ENCODE measurements at places on chromosomes 4 and X.

DNA sequence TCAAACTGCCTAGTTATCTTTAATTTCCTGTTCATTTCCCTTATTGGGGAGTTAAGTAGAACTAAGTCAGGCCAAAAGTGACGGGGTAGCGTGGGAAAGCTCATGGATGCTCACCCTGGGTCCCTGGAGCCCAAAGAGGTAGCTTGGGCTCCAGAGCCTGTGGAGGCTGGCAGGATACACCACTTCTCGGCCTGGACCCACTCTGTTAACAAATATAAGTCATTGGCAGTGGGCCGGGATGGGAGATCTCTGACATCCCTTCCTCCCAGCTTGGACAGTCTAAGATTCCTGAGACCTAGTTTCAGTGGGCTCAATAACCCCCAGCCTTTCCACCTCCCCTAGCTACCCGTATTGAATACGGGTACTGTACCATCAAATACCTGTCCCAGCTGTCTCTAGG lies 106.1 kb downstream of the EFNB1 start:
- no peak for DNase-seq

GRCh38 chrX:10545882-10546281 lies 74.5 kb downstream of the MID1 start:
- no peak for DNase-seq

- DNase-seq = no peak
Observed at GRCh38 chr4:34365946-34366345, 1878.4 kb downstream of the ARAP2 start.

DNA sequence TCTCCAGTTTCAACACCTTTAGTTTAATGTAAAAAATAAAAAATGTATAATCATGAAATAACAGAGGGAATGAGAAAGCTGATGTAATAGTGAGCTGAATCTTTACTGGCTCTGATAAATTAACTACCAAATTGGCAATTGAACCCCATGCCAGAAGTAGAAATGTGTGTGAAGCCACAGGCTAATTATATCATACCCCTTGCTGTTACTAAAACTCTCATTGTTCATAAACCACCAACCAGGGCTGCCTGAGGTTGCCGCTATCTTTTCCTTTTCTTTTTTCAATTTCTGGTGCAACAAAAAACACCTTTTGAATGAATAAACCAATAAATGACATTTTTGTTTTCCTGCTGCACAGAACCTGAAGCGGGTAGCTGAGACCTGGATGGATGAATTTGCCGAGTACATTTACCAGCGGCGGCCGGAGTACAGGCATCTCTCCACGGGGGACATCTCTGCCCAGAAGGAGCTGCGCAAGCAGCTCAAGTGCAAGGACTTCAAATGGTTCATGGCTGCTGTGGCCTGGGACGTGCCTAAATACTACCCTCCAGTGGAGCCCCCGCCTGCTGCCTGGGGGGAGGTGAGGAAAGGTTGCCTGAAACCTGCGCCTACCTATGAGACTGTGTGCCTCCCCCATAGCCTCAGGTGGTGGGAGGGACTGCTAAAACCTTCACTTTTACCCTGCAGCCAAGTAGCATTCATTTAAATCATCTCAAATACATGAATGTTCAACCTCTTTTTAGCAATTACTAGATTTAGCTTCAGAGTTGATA lies 216.7 kb upstream of the GALNT7 start:
- no peak for DNase-seq

DNA sequence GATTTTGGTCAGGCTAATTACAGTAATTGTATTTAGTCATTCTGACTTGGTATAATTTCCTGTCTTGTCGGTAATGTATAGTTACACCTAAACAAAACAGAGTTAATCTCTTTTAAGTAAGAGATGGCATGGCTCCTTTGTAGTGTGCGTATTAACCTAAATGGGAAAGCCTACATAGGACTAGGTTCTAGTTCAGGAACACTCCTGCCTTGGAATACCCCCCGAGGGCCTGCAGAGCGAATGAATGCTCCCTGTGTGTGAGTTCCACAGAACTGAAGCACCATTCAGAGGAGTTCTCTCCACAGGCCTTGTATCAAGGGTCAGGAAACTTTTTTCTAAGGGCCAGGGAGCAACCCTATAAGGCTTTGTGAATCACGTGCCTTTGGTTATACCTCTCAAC lies 44.9 kb upstream of the STIM2 start:
- no peak for DNase-seq

- no peak for DNase-seq
Observed at GRCh38 chr4:60683357-60683756, 516.8 kb upstream of the ADGRL3 start.

GRCh38 chrX:114976292-114976691 lies 41.1 kb downstream of the IL13RA2 start:
- DNase-seq = no peak

GRCh38 chrX:147894366-147894963 lies 17.3 kb upstream of the FMR1 start:
- DNase-seq = peak; percentile 42

DNA sequence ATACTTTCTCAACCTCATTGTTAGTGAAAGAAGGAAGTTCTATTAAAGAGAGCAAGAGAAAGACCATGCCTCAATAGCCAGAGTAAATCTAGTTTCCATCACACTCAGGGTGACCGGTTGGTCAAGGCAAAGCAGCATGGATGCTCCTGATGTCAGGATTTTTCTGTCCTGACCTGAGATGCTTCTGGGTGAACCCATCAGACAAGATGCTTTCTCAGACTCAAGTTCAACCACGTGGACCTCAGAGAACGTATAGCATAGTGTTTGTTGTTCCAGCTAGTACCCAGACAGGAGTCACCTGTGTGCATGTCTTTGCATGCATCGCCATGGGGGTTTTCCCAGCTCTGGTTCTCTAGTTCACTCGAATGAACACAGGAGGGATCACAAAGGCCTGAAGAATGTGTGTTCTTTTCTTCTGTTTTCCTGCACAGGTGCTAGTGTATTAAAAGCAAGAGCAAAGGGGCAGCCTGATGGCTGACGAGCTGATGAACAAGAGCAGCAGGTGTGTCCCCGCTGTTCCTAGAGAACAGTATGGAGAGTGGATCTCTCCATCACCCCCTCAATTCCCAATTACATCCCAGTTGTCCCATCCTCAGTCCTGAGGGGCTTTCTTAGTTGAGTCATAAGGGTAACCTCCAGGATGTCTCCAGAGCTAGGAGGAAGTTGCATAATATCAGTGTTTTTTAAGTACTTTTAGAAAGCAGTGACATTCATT lies 110.5 kb upstream of the ENPP6 start:
- no peak for DNase-seq

DNA sequence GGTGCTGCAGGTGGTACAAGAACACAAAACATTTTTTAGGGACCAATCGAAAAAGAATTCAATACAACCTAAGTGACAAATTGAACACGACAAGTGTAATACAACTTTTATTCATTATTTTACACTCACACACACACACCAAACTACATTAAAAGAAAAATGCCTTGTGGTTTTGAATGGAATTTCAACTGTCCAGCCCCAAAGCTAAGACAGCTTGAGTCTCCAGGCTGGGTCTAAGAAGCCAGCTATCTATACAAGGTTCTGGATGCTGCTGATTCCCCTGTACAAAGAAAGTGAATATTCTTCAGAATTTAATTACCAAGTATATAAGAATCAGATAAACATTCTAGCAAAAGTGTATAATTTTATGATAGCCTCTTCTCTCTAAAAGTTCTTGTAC lies 118.2 kb downstream of the PPP3CA start:
- DNase-seq = no peak

DNA sequence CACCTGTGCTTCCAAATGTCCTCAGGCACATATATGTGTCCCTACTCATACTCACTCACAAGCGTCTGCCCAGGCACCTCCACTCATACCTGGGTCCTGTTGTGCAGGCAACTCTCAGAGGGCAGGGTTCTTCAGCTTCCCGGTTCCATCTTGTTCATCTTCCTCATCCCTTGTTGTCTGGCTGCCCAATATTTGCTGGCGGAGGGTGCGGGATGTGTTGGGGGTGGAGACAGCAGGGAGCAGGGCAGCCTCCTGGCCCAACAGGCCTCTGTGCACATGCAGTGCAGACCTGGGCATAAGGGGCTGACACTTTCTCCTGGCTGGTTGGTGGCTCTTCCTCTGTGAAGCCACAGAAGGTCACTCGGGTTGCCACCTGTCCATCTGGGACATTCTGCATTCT lies 32.1 kb downstream of the NBDY start:
- DNase-seq = no peak

DNA sequence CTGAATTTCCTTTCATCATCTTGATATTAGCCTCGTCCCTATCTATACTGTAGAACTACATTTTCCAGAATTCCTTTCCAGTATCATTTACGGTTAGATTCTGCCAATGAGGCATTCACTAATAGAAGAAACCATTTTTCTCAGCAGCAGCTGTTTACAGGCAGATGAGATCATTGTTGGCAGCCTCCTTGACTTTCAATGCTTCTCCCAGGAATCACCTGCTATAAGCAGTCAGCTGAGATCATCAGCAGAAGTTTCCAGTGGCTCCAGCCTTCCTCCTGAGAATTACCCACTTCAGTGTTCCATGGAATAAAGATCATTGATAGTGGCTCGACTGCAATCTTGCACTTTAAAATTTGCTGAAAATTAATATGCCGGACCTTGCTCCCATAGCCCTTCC lies 157.3 kb upstream of the TET2 start:
- DNase-seq = no peak

DNA sequence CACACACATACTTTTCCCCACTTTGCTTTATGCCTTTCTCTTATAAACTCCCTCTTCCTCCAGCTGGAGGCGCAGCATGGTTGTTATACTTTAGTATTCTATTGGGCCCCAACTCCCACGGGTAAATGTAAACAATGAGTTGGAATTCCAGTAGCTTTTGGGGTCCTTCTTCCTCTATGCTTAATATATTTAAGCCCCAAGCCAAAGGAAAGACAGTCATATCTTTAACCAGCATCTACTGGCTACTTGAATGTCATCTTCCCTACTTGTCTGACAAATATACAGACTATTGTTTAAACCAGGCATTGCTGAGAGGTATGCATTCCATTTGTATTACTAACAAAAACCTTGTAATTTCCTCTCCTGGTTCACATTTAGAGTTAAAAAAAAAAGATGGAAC lies 72.9 kb downstream of the WDR19 start:
- no peak for DNase-seq

DNA sequence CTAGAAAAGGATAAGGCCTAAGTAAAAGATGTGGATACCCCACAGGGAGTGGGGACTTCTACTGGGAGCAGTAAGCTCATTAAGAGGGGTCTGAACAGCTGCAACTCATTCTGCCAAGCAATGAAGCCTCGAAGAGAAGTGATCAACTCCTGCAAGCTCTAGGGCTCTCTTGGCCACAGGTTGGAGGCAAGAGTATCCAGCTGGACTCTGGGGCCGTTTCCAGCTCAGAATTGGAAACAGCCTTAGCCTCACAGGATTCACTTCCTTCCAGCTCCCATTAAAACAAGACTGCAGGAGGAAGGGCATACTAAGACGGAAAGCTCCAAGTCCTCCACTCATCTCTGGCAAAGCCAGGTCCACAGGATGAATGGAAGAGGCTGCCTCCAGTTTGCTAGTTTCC lies 126.3 kb downstream of the ATG4A start:
- no peak for DNase-seq

DNA sequence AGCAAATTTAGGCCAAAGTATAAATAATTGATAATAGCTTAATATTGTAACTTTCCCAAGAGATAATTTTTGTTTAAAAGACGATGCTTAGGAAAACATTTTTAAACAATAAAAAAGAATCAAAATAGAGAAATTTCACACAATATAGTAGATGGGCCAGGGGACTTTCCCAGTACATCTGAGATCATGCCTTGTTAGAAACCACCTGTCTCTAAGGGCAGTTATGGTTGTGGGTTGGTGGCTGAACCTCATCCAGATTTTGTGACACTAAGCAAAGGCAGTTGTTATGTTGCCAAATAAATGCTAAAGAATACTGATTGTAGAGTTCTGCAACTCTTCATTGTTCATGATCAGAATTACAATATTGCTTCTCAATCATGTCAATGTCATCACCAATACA lies 270.6 kb downstream of the BANK1 start:
- no peak for DNase-seq

DNA sequence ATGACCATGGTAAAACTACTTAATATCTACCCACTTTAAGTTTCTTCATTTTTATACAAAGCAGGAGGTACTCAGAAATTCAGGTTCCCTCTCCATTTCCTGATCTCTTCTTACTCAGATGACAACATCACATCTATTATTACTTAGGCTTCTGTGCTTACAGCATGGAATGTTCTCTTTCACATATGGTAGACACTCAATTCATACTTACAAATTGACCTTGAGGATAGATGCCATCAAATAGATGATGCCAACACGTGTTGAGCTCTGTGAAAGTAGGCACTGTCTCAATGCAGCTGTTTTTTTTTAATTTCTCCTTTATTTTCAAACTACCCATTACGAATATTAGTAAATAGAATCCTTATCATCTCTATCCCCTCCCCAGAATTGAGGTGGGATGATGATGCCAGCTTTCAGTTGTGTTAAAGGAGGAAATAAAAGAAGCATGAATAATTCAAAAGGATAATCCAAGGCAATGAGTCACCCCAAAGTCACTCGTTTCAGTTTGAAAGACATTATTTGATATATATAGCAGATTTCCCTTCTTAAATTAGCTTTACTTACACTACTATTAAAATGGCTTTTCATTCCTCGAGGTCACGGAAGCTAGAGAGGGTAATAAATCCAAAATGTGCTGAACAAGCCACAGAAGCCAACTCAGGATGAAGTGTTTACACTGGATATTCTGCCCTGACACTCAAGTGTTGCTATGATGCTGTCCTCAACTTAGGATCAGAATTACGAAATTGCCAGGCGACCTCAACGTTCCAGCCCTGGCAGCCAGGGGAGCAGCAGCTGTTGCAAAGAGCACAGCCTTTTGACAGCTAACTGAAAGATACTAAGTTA lies 124.2 kb upstream of the EOLA2 start:
- no peak for DNase-seq

DNA sequence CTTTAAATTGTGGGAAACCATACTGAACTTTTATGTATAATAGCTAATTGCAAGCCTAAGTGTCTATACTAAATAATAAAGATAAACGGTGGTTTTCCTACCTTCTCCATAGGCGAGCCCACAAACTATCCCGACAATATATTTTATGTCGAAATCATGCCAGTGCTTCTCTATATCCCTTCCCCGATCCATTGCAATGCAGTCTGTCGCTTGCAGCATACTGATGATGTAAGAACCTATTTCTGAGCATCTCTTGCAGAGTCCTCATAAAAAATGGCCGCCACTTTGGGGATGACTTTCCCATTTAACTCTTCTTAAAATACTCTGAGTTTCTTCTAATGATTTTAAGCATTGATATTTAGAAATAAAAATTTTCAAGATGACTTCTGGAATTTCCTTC lies 58.1 kb upstream of the TLR3 start:
- no peak for DNase-seq

DNA sequence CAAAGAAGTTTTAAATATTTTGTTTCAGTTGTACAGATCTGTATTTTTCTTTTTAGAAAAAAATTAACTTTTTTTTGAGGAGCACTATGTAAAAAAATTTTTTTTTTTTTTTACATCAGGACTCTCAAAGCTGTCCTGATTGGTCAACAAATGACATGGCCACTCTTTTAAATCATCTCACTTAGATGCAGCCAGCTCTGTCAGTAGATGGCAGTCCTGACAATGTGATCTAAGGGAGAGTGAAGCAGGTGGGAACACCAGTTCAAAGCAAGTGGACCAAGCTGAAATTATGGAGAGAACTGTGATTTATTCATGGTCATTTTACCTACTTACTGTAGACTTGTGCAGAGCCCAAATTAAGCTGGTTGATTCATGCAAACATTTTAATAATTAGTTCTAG lies 174.7 kb upstream of the GPRIN3 start:
- no peak for DNase-seq

Measured in mesothelial cell of epicardium (in vitro differentiated cells).